ENCODE measurements at places on chromosomes 7 and 10. TPM values are rescaled to one million over a fixed set of nuclear protein-coding genes. Genes with fewer than 3 reads are reported as not detected.
A peak's percentile ranks its signal among the peaks of the same experiment; 100 is the strongest.

ELFN1 gene
- total RNA-seq, result 0.27 TPM

ZNF488 gene
- total RNA-seq, result 0.27 TPM

ZWINT gene
- total RNA-seq, result 11.3 TPM

VWDE gene
- total RNA-seq, result 7.5 TPM

CALCR gene
- not detected for total RNA-seq

HOXA3 gene
- 14.3 TPM for total RNA-seq

DNA sequence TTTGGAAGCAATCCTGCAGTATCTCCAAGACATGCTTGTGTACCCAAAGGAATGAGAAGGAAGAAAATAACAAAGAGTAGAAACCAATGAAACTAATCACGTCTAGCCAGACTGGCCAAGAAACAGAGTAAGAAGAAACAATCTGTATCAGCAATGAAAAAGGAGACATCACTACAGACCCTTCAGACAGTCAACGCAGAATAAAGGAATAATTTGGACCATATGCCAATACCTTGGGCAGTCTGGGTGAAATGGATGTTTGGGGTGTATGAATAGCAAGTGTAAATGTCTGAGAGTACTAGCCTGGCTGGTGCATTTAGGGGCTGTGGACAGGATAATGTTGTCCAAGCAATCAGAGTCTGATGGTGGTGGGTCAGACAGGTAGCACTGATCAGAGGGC lies 61.1 kb downstream of the SLC29A4 start:
- DNase-seq, result no peak

- DNase-seq, result no peak
Observed at GRCh38 chr7:12772768-12773167, 85.3 kb downstream of the ARL4A start.

DNA sequence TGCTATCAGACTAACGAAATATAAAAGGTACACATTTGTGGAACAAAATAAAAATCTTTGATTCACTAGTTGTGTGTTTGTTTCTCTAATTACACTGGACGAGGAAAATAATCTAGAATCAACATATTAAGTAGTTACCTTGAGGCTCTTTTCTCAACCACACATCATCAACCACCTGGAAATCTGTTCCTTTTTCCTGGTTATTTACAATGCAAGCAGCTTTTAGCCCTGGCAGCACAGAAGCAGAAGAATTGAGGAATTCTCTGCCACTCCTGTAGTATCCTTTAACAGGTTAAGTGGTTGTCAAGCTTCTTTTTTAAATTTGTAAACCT lies 23.7 kb downstream of the NUP42 start:
- no peak for DNase-seq

GRCh38 chr10:47044741-47045140 lies 133.5 kb downstream of the PTPN20 start:
- no peak for DNase-seq

DNA sequence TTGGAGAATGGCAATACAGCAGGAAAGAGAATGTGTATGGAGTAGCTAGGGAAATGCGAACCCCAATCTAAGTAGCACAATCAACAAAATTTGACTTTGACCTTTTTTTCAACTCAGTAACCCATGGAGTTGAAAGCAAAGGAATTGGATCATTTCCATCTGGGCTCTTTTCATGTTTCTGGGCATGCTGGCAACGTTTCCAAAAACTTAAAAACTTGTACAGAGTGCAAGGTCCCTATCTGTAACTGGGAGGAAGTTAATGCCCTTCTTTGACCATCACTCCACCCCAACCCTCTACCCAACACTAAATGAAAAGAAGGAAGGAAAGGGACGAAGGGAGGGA lies 1.3 kb upstream of the HIBADH start:
- no peak for DNase-seq

DNA sequence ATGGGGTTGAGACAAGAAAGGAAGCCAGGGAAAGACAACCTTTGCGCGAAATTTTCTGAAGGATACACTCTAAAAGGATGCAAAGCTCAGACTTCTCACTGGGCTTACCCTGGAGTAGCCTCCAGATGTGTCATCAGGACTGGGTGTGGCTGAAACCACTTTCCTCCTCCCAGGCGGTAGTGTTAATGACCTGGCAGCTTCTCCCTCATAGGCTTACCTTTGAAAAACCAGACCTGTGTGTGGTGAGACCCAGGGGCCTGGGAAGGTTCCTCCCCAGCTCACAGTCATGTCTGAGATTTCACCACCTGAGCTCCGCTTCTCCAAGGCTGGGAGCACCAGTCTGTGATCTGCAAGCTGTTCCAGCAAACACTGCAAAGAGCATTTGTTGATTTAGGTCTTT lies 93.7 kb downstream of the EPC1 start:
- DNase-seq, result no peak

DNA sequence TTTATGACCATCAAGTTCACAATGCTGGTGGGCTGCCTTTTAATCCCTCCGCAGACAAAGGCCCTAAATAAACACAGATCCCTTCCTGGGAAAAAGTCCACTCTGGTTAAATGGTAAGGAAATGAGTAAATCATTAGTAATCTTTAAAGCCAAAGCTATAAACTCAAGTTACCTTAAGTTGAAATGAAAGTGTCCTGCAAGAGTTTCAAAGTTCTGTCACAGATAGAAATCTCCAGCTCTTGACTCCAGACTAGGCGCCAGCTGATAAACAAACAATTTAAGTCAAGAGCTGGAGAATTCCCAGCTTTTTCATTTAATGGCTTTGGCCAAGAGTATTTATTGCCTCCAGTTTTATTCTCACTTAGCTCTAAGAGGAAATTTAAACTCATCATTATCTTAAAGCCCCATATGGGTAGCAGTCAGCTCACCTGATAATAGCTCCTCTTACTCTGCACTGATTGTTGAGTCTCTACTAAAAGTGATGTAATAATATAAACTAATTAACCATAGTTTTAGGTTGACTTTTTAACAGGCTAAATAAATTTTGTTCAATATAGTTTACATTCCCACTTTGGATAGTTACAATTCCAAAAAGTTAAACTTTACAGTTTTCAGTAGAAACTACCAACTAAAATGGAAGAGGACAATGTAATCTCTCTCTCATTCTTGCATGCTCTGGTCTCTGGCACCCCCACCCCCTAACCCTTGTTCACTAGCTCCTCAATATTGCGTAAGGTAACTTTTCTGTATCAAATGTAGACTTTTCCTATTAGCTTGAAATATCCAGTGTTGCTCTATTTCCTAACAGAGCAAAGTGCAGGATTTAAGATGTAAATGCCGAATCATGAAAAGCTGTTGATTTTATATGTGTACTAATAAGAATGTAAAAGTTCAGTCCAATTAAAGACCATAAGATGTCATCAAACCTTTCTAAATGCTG lies 56.1 kb downstream of the HIBADH start:
- DNase-seq, result no peak

DNA sequence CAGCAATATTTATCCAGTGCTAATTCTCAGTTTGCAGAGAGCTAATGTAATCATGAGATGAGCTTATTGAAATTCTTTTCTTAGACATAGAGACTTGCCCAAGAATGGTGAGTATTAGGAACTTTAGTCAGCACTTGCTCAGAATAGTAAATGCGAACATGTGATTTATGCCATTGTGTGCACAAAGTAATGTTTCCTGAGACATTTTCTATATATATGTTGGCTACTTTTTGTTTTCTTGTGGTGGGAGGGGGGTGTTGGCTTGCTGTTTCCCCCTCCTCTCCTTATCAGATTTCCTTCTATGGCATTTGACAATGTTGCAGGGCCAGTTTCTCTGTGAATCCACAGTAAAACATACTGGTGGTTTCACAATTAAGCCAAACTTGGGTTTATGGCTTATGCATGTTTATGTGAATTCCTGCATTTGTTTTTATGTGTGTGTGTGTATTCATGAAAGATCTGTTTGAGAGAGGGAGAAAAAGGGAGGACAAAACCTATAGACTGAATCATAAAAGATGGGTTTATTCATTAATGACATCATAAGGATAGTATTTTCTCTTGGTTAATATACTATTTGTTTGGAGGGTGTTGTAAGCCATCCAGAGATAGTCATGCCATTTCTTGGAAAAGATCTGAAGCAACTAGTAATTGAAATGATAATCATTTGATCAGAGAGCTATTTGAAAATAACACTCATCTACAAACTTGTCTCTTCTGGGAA lies 36.3 kb downstream of the ARID5B start:
- DNase-seq, result no peak

DNA sequence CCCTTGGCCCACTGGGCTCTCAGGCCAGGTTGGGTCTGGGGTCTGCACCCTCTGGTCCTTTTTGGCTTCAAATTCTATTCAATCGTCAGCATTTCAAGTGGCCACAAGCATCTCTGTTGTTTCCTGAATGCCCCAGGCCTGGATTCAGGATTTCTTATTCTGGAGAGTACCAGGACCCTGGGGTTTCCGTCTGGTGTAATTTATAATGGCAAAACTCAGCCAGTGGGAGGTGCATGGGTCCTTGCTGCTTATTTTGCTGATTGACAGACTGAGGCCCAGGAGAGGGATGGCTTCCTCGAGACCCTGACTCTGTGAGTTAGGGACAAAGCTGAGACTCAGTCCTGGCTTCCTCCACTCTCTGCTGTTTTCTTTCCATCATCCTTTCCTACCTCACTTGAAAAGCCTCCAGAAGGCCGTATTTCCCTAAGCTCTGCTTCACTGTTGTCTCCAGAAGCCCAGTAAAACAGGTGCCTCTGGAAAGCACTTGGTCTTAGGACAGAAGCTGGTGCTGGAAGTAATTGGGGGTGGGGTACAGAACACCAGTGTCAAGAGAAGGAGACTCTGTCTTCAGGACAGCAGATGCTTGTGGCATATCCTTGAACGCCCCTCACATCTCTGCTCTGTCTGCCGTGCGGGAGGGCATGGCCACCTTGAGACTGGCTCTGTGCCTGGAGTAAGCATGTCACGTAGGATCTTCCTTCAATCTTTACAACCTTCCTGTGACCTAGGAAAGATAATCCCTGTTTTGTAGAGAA lies 39.4 kb upstream of the SH2D4B start:
- DNase-seq, result no peak

GRCh38 chr10:27695706-27696105 lies 49.9 kb downstream of the MKX start:
- DNase-seq, result no peak

DNA sequence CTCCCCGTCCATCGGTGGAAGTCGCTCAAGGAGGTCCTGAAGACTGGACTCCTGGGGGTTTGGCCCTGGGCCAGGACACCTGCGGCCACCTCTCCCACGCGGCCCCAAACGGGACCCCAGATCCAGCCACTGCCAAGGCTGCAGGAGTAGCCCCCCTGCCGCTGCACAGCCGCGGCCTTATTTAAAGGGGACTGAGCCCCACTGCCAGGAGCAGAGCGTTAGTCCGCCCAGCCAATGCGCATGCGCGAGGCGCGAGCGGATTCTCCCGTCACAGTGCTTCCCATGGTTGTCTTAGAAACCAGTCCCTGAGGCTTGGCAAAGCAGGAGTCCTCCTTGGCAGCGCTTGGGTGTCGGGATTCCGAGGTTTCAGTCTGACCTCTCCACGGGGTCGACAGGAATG lies 320.0 kb downstream of the ZNF716 start:
- DNase-seq, result no peak

DNA sequence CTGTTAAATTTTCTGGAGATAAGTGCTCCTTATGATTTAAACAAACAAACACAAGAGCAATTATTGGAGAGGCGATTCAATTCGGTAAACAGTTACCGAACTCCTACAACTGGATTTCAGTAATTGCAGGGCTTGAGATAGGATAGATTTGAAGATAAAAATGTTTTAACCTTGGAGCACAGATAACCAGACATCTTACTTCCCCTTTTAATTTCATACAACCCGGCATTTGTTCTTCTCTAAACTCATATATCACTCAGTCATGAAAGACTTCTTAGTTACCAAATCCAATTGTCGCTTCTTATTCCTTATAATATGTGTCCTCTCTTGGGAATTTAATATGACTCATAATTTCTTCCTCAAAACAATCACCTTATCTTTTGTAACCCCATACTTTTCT lies 235.9 kb upstream of the CSTF2T start:
- DNase-seq, result peak; percentile 15

DNA sequence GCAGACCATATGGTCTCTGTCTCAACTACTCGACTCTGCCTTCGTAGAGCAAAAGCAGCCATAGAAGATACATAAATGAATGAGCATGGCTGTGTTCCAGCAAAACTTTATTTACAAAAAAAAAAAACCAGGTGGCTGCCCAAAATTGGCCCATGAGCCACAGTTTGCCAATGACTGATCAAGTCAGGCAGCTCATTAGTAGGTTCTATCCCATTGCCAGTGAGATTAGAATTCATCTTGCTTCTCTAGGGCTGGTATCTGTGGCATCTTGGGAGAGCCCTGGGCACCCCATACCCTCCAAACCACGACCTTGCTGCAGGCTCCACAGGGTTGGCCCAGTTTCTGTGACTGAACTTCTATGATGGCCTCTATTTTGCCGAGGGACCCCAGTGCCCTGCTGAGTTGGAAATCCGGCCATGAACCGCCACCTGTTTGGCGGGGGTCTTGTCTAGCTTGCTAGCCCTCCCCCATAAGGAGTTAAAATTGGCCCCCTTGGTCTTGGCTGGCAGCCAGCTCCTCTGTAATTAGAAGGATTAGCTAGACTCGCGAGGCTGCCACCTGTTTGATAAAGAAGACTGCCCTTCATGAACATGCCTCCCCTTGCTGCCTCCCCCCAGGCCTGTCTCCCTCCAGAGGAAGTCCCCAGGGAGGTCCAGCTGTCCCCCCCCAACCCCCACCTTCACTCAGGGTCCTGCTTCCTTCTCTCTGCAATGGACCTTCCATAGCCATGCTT lies 83.9 kb downstream of the CHN2 start:
- DNase-seq, result no peak

- no peak for DNase-seq
Observed at GRCh38 chr10:23343591-23344240, 881 bp downstream of the C10orf67 start.

- DNase-seq, result no peak
Observed at GRCh38 chr7:50204581-50204980, 99.9 kb upstream of the IKZF1 start.

DNA sequence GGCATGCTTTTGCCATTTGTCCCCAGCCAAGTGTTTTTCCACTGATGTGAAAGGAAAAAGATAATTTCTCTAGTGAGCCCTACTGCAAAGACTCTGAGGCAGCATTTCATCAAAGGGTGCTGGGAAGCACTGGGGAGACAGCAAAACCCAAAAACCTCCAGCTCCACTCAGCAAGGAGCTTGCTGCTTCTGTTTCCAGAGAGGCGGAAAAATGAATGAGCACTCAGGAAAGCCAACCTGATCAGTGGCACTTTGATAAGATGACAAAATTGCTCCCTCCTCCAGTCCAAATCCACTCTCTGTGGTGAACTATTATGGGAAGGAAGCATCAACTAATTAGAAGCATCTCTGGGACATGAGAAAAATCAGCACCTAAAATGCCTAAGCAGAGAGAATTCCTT lies 68.2 kb downstream of the ATXN7L1 start:
- DNase-seq, result no peak

DNA sequence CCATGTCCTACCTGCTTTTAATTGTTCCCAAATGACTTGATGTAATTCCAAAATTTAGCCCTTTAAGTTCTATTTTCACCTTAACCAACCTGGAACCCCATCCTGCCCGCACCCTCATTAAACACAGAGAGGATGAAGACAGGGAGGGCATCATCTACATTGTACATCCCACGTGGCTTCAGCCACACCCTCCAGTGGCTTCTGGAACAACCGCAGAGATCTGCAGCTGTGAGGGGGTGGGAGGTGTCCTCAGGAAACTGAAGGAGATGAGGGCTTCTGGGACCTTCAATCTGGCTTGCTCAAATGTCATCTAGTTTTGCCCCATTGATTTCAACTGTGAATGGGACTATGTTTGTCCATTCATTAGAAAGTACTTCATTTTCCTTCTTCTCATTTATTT lies 39.0 kb downstream of the AKR1B1 start:
- no peak for DNase-seq

- DNase-seq, result no peak
Observed at GRCh38 chr10:22825841-22826240, 102.0 kb upstream of the ARMC3 start.

All from hematopoietic multipotent progenitor cell (in vitro differentiated cells).